ENCODE measurements at places on chromosomes 6 and 20.

DNA sequence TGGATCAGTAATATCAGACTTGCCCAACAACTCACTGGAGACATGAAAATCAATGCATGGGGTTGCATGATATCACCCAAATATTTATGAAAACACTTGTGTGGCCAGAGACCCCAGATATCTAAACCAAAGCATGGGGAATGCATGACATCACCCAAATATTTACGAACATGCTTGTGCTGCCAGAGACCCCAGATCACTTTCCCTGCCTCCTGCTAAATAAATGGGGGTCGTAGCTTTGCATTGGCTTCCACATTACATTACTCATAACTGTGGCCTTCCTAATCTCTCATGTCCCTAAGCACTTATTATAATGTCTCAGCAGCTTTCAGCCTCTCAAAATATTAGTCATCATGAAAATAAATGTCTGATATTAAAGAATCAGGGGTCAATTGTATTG lies 838.0 kb upstream of the DEFB115 start:
- DNase-seq, result no peak

GRCh38 chr6:18349386-18349785 lies 37.8 kb upstream of the RNF144B start:
- no peak for DNase-seq

DNA sequence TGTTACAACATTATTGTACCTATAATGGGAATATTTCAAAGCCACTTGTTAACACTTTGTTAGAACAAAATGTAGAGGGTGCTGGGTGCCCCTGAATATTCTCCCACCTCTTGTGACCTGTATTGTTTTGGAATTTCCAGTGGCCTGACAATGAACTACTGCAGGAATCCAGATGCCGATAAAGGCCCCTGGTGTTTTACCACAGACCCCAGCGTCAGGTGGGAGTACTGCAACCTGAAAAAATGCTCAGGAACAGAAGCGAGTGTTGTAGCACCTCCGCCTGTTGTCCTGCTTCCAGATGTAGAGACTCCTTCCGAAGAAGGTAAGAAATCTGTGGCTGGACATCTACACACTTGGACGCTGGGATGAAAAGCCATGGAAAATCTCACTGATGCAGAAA lies 28.9 kb downstream of the PLG start:
- DNase-seq, result no peak

- DNase-seq, result peak; percentile 95
Measured at GRCh38 chr6:10759884-10760329, 12.3 kb downstream of the TMEM14B start.

GRCh38 chr6:72649032-72649984 lies 27.4 kb downstream of the KCNQ5 start:
- peak; percentile 57 for DNase-seq

DNA sequence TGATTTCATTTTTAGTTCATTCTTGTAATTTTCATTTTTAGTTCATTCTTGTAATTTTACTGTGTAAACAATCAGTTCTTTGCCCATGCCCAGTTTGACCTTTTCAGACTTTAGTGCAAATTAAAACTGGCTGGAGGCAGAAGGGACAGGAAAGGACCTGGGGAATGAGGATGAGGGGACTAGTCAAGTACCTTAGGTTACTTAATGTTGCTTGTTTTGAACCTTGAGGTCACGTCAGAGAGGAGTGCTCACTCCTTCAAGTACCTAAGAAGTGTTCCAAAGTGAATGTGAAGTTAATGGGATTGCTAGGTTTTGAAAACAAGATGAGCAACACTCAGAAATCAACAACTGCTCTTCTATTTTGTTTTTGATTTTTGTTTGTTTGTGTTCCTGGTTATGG lies 82.5 kb downstream of the FOXO3 start:
- DNase-seq, result no peak

DNA sequence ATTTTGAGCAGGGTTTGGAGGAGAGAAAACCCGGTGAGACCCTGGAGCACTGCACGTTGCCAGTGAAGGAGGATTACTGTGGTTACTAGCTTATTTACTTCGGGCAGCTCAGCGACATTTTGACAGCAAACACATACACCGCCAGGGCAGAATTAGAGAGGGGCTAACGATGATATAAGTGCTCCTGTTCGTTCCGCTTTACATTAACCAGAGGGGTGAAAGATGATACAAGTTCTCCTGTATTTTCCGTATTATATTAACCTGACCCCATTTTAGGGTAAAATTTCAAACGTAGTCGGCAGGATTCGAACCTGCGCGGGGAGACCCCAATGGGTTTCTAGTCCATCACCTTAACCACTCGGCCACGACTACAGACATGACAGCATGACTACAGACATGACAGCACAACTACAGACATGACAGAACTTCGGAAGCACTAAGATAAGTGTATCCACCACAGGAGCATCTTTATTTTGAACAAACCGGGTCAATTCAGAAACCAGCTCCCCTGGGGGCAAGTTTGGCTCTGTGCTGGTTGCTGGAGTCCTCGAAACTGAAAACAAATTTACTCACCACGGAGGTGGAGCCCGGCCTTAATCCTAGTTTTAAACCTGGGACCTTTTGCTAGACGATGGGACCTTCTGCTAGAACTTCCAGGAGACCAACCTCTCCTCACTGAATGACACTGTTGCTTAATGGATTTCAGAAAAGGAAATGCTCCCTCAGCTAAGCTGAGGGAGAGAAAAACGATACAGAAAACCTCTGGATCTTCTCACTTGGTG lies 80.4 kb upstream of the ZNF184 start:
- peak; percentile 87 for DNase-seq

GRCh38 chr6:87645080-87645479 lies 55.1 kb downstream of the ORC3 start:
- no peak for DNase-seq

GRCh38 chr20:2922957-2923356 lies 49.7 kb downstream of the PTPRA start:
- peak; percentile 54 for DNase-seq

GRCh38 chr6:35185302-35185681 lies 28.5 kb upstream of the SCUBE3 start:
- DNase-seq, result no peak

DNA sequence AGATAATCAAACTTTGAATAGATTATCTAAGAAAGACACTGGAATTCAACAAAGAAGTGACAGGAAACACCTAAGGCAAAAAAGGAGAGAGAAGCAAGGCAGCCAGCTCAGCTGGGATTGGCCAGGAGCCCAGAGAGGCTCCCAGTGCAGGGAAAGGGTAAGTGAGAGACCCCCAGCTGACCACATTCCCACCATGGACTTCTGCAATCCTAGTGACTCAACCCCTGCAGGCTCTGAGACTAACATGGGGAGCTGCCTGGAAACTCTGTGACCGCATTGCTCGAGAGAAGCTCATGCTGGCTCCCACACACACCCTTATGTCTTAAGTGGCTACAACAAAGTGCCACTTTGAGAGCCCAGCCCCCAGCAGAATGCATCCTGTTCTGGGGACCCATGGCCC lies 215.1 kb downstream of the PACRG start:
- peak; percentile 32 for DNase-seq

GRCh38 chr6:113127786-113128419 lies 729.2 kb upstream of the MARCKS start:
- no peak for DNase-seq

- no peak for DNase-seq
Measured at GRCh38 chr6:148578837-148579565, 167.8 kb upstream of the UST start.

DNA sequence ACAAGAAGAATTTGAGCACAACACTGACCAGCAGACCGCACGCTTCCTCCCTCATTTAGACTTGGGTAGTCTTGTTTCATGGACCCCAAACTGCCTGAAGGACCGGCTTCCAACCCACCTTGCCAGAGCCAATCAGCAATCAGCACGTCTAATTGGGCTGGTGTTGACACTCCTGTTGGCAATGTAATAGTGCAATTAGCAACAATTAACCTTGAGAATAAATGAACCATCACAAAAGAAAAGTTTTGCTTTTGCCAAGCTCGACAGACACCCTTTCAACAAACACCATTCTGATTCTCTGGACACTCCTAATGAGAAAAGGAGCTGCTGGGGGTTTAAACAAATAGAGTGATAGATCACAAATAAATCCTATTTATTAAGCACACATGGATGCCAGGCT lies 61.0 kb downstream of the EDN3 start:
- DNase-seq, result no peak

- DNase-seq, result peak; percentile 62
Measured at GRCh38 chr20:59063358-59064213, 21.0 kb upstream of the PRELID3B start.

GRCh38 chr20:3312940-3313682 lies 74.1 kb upstream of the SLC4A11 start:
- peak; percentile 70 for DNase-seq

DNA sequence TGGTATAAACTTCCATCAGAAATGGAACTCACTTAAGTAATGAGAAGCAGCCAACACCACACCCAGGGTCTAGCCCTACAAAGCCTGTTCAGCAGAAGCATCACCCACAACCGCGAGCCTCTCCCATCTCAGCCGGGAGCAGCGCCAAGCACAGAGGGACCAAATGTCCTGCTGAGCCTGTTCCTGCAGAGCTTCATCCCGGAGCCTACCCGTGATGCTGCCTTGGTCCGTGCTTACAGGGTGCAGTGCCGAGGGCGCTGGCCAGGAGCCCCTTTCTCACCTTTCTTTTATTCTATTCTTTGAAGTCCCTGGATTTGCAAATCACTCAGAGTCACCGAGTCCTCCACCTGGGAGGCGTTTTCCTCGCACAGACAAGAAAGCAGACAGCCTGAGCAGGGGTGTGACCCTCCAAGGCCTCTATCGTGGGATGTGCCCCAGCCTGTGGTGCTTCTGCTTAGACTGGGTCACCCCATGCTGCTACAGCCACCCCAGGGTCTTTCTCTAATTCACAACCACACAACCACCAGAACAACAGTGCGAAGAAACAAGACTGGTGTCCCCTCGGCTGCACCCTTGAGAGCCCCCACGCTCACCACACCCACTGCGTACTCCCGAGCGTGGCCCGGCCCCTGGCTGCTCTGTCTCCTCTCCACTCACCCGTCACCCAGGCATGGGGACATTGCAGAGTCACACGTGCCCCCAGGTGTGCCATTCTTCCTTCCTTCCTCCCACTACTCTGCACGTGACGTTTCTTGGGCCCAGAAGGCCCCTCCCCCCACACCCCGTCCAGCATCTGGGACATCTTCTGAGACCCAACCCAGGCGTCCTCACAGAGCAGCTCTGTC lies 92.2 kb upstream of the MPC1 start:
- no peak for DNase-seq

DNA sequence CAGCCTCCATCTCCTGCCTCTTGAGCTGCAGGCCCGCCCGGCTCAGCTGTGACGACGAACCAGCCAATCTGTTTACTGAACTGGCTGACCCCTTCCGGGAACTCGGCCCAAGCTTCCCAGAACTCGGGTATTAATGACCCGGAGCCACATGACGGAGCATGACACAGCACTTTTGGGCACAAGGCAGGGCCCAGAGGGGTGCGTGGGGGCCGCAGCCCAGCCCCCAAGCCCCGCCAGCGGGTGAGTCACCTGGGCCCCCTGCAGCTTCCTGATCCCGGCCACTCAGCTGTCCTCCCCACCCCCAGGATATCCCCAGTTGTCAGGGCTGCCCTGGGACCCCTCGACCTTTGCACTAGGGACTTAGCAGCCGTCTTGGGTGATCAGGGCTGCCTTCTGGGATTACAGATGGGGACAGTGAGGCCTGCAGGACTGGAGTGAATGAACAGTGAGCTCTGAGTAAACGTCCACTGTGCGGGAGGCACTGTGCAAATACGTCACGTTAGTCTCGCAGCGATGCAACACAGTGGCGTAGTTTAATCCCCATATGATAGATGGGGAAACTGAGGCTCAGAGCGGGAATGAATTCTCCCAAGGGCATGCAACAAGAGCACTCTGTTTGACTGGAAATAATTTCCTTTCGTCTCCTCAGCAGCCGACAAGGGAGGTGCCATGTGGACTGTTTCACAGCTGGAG lies 102.1 kb downstream of the CEBPB start:
- DNase-seq, result no peak

DNA sequence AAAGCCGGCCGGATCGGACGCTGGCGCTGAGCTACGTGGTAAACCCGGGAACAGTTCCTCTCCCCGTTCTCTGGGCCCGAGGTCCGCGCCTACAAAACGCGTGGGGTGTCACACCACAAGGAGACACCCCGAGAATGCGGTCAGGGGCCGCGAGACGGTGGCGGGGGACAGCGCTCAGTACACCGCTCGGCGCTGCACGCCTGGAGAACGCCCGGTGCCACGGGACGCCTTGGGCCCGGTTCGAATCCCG lies 670 bp downstream of the NCOA5 start:
- no peak for DNase-seq

DNA sequence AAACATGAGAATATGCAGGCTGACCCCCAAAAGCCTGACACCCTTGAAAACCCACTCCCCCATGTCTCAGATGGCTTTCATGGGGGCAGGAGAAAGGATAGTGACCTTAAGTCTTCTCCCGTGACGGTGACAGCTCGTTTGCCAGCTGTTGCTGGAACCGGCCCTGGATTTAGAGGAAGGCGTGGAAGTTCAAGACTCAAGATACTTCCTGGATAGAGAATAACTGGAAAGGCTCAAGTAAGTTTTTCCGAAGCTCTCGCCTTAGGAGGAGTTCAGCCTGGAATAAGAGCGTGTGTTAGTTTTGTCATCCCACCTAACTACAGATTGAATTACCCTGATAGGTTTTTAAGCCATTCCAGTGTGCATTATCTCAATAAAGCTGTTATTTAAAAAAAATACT lies 11.6 kb upstream of the MTG2 start:
- no peak for DNase-seq

DNA sequence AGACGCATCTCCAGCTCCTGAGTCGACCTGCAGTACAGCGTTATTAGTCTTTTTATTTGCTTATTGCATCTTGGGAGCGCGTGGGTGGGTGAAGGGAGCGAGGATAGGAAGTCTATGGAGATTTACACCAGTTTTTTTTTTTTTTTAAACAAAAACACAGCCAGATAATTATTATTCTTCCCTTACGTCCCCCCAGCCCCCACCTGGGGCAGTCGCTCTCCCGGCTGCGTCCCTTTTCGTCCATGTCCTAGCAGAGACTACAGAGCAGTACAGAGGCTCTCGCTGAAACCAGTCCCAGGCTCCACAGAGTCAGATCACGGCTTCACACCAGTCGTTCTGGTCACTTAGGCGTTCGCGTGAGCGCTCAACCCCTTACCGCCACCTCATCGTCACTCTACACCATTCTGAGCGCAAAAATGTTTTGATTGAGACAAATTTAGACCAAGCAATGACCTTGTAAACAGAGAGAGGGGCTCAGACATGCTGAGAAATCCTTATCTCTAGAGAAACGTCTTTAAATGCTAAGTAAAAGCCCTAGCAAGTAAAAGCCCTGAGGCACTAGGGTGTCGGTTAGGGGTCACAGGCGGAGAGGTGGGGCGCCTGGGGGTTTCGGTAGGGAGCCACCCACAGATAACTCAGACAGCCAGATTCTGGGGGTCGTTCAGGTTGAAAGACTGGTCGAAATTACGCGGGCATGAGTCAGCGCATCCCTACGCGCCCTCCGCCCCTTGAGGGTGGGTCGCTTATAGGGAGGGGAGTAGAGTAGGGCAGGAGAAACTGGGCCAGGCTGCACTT lies 975 bp upstream of the PPT2 start:
- peak; percentile 29 for DNase-seq

GRCh38 chr6:122903266-122903915 lies 92.6 kb upstream of the CLVS2 start:
- no peak for DNase-seq

- no peak for DNase-seq
Measured at GRCh38 chr6:36268478-36269275, 1.2 kb upstream of the PNPLA1 start.
